SJCRH30 (cell line): ENCODE measurements at places on chromosomes 1 and 21. TPM values are rescaled to one million over a fixed set of nuclear protein-coding genes. Genes with fewer than 3 reads are reported as not detected.

The OR2L13 gene
- not detected in 2 replicates for total RNA-seq

The SNX7 gene
- 25.2 and 26.9 TPM in 2 replicates for total RNA-seq

The SAMSN1 gene
- 0.12 and 0.13 TPM in 2 replicates for total RNA-seq

The AMY1C gene
- total RNA-seq, result 0.10 TPM in 1 of 2 replicates, not detected in the other

The IFNLR1 gene
- total RNA-seq, result not detected in 2 replicates

The C1orf105 gene
- total RNA-seq, result 17.7 and 21.0 TPM in 2 replicates

The KRTAP19-3 gene
- not detected in 2 replicates for total RNA-seq

The FCN3 gene
- not detected in 2 replicates for total RNA-seq

GRCh38 chr1:6864166-6864565 is 78.9 kb downstream of the CAMTA1 start:
- H3K27me3 ChIP-seq, result no peaks in the 10 kb centered on the region
- H3K4me3 ChIP-seq, result no peak overlapping the region
- peaks cover 15% of the 10 kb centered on the region for H3K4me1 ChIP-seq
- no peaks in the 10 kb centered on the region for H3K36me3 ChIP-seq

- H3K27me3 ChIP-seq, result no peaks in the 10 kb centered on the region
- no peaks in the 10 kb centered on the region for H3K36me3 ChIP-seq
- H3K4me1 ChIP-seq, result no peaks in the 10 kb centered on the region
- H3K4me3 ChIP-seq, result no peak overlapping the region
- no peak overlapping the region for H3K27ac ChIP-seq
Measured at GRCh38 chr1:162193815-162194214, 124.3 kb downstream of the NOS1AP start.

DNA sequence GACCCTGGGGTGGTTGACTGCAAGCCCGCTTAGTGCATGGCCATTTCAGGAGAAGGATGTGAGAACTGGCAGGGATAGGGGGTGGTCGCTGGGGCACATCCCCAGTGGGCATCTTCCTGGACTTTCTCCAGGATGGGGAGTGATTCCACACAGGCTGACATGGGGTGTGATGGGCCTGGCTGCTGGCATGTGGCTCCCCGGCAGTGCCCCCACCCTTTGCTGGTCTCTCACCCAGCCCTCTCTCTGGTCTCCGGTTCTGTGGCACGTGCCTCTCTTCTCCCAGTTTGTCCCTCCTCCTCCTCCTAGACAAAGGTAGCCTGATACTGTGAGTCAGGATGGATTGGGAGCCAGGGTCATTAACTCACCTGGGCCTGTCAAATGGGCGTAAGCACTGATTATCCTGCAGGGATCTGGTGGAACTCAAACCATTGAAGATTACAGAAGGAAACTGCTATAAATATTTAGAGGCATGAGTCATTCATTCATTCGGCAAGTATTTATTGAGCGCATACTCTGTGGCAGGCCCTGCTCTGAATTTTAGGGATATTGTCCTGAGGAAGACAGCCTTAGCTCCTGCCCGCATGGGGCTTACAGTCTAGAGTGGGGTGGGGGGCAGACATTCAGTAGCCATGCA is 23.6 kb upstream of the EPS8L3 start:
- no peak for DNase-seq
- no peaks in the 10 kb centered on the region for H3K36me3 ChIP-seq
- H3K27me3 ChIP-seq, result no peaks in the 10 kb centered on the region
- H3K27ac ChIP-seq, result no peak overlapping the region
- no peak overlapping the region for H3K4me3 ChIP-seq

GRCh38 chr1:33257772-33258712 is 1.8 kb downstream of the ZNF362 start:
- H3K36me3 ChIP-seq, result peaks cover 2% of the 10 kb centered on the region; the same call in 1 of the 2 replicates
- H3K4me3 ChIP-seq, result peak overlapping the region; percentile 82
- DNase-seq, result peak; percentile 47
- H3K4me1 ChIP-seq, result peaks cover 14% of the 10 kb centered on the region; the same call in 1 of the 2 replicates
- no peaks in the 10 kb centered on the region for H3K27me3 ChIP-seq
- H3K27ac ChIP-seq, result peak overlapping the region; percentile 90

DNA sequence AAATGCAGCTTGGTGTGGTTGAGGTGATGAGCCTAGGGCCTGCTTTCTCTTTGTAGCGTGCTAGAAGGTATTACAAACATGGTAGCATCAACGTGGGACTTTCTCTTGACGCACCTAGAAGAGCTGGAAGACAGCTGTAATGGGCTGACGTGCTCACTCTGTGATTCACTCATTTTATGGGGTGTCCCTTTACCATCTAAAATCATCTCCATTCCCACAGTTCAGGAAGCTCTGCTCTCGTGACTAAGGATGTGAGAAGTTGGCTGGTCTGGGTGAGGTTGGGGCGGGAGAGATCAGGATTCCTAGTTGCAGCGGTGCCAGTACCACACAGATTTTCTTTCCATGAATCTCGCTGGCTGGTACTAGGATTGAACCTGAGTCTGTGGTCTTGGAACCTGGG is 4.2 kb downstream of the HTR6 start:
- peaks cover 6% of the 10 kb centered on the region for H3K27me3 ChIP-seq
- no peaks in the 10 kb centered on the region for H3K36me3 ChIP-seq
- no peak overlapping the region for H3K4me3 ChIP-seq
- DNase-seq, result no peak
- H3K4me1 ChIP-seq, result peaks cover 4% of the 10 kb centered on the region; the same call in 1 of the 2 replicates

- no peak overlapping the region for H3K27ac ChIP-seq
- H3K4me1 ChIP-seq, result peaks cover 24% of the 10 kb centered on the region
- H3K4me3 ChIP-seq, result no peak overlapping the region
- H3K27me3 ChIP-seq, result peaks cover 7% of the 10 kb centered on the region
Measured at GRCh38 chr1:207923561-207923960, 12.6 kb upstream of the CD34 start.

DNA sequence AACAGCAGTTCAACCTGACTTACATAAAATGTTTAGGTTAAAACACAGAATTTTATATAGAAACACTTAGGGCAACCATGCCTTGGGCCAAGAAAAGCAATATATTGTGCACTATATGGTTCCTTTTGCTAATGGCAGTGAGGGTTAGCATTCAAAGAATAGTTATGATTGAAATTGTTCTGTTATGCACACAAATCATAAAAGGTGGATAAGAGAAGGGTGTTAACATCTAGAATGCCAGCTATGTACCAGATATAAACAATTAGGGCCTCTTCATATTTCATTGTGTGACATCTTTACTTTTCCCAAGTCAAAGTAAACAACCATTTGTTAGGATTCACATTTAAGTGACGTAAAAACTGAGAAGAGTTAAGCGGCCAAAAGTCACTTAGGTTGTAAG is 308.0 kb upstream of the B3GALT2 start:
- no peak overlapping the region for H3K4me3 ChIP-seq
- no peak overlapping the region for H3K27ac ChIP-seq
- H3K27me3 ChIP-seq, result no peaks in the 10 kb centered on the region
- no peaks in the 10 kb centered on the region for H3K4me1 ChIP-seq

- no peak overlapping the region for H3K4me3 ChIP-seq
- no peaks in the 10 kb centered on the region for H3K27me3 ChIP-seq
- H3K4me1 ChIP-seq, result no peaks in the 10 kb centered on the region
- H3K36me3 ChIP-seq, result no peaks in the 10 kb centered on the region
Measured at GRCh38 chr21:27513016-27513415, 546.1 kb upstream of the ADAMTS5 start.

DNA sequence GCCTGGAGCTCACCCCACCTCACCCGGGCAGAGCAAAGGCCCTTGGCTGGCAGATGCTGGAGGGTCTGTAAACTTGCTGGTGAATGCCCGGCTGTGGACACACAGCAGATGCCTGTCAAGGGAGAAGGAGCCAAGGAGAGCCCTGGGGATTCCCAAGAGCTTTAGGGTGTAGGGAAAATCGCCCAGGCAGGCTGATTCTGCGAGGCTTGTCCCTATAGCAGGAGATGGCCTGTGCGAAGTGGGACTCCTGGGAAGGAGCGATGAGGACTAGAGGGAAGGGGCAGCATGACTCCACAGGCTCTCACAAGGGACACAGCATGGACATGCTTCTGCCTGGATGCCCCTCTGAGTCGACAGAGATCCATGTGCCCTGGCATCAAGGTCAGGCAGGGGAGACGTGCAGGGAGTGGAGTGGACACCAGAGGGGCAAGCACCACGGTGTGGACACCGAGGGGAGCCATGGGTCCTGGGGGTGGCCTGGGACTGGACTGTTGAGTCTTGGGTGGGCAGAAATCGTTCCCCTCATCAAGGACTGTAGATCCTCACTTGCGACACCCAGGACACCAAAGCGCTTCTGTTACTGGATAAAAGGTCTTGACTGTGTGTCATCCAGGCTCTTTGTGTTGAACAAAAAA is 71.4 kb upstream of the ABCG1 start:
- H3K27ac ChIP-seq, result no peak overlapping the region
- no peaks in the 10 kb centered on the region for H3K27me3 ChIP-seq
- no peak for DNase-seq
- no peaks in the 10 kb centered on the region for H3K4me1 ChIP-seq

DNA sequence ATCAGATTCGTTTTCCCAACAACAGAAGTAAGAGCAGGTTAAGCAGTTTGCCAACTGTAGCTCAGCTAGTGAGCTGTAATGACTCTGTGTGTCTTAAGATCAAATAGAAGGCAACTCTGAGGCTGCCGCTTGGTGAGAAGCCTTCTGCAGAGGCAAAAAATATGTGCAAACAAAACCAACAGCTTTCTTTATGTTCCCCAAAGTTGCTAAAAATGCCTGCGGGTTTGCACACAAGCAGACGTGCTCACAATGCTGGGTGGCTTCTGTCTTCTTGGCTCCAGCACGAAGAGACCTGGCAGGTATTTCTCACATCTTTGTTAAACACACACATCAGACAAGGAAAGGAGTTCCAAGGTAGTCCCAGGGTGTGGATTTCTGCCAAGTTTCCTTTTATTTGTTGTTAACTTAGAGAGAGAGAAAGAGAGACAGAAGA is 158.9 kb upstream of the JUN start:
- no peak for DNase-seq
- H3K36me3 ChIP-seq, result no peaks in the 10 kb centered on the region
- H3K4me3 ChIP-seq, result no peak overlapping the region
- no peak overlapping the region for H3K27ac ChIP-seq

DNA sequence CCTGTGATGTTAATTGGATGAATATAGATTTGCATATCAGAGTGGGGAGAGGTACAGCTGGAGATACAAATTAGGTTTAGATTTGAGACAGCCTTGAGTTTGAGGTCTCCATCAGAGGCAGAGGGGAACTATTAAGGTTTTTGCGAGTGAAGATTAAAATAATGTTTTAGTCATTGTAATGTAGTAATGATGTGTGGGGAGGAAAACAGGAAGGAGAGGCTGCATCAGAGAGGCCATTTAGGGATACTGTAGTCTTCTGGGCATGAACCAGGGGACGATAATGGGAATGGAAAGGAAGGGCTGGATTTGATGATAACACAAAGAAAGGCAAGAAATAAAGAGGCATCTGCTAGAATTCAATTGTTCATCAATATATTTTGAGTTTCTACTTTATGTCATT is 9.5 kb downstream of the CD84 start:
- H3K36me3 ChIP-seq, result no peaks in the 10 kb centered on the region
- H3K4me3 ChIP-seq, result no peak overlapping the region
- no peaks in the 10 kb centered on the region for H3K4me1 ChIP-seq
- no peaks in the 10 kb centered on the region for H3K27me3 ChIP-seq
- DNase-seq, result no peak
- H3K27ac ChIP-seq, result no peak overlapping the region

DNA sequence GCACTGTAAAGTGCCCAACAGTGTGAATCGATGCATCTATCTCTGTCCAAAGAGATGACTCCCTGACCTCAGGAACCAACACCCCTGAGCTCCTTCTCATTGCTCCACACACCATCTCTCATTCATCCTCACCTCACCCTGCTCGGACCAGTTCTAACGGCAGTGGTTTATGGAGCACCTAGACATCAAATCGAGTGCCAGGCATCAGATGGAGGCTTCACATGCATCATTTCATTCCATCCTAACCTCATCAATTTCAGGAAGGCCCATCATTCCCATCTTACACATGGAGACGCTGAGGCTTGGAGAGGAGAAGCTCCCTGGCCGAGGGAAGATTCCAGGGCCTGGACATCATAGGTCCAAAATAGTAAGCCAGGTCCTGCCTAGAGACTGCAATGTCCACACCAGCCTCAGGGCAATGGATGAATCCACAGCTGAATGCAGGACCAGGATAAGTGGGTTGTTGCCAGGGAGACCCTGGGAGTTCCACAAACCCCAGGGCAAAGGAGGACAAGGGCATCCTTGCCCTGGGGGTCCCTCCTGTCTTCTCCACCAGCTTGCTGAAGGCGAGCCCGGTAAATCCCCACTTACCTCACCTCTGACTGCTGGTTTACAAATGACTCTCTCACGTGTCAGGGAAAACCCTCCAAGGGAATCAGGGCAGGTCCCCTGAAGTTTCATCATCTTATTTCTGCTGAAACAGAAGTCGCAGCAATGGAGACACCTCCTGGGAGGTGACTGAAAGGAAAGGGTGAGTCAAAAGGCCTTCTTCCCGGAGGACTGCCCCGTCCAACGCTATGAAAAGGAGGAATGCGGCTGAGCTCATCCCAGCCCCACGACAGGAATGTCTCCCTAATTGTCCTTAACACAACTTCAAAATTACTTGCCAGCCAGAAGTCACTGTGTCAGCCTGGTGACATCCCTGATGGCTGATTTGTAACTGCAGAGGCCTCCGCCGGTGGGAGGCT is 9.0 kb upstream of the IFFO2 start:
- no peak overlapping the region for H3K4me3 ChIP-seq
- no peak overlapping the region for H3K27ac ChIP-seq
- DNase-seq, result no peak
- H3K27me3 ChIP-seq, result peaks cover 27% of the 10 kb centered on the region
- H3K36me3 ChIP-seq, result no peaks in the 10 kb centered on the region
- no peaks in the 10 kb centered on the region for H3K4me1 ChIP-seq

DNA sequence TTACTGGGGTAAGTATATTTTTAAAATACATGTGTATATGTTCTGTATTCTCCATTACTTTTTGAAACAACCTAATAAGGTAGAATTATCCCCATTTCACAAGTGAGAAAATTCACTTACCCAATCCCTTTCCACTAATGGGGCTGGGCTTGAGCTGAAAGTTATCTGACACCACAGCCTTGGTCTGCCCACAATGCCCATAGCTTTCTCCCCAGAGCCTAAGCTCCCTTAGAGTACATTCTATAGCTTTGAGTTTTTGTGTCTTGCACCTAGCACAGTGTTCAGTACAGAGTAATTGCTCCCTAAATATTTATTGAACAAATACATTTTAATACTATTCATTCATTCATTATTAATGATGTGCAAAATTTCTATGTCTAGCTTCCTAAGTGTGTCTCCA is 152.7 kb upstream of the RUNX1 start:
- no peak overlapping the region for H3K27ac ChIP-seq
- no peak for DNase-seq
- no peak overlapping the region for H3K4me3 ChIP-seq
- H3K36me3 ChIP-seq, result no peaks in the 10 kb centered on the region
- peaks cover 18% of the 10 kb centered on the region for H3K4me1 ChIP-seq
- no peaks in the 10 kb centered on the region for H3K27me3 ChIP-seq

GRCh38 chr1:1989102-1989542 is 14.5 kb downstream of the CFAP74 start:
- H3K4me3 ChIP-seq, result no peak overlapping the region
- H3K36me3 ChIP-seq, result no peaks in the 10 kb centered on the region
- H3K27ac ChIP-seq, result no peak overlapping the region
- no peak for DNase-seq
- peaks cover 48% of the 10 kb centered on the region for H3K27me3 ChIP-seq

- H3K4me3 ChIP-seq, result no peak overlapping the region
- DNase-seq, result no peak
- peaks cover under 1% of the 10 kb centered on the region; the same call in 1 of the 2 replicates for H3K4me1 ChIP-seq
- no peaks in the 10 kb centered on the region for H3K36me3 ChIP-seq
- H3K27me3 ChIP-seq, result 0 out of 2 replicates have a peak, but pooled peaks cover 4% of the 10 kb centered on the region
- H3K27ac ChIP-seq, result no peak overlapping the region
Measured at GRCh38 chr21:38908537-38908936, 102.8 kb downstream of the ETS2 start.
